ENCODE measurements at places on chromosomes 6 and 20.
A peak's percentile ranks its signal among the peaks of the same experiment; 100 is the strongest.

DNA sequence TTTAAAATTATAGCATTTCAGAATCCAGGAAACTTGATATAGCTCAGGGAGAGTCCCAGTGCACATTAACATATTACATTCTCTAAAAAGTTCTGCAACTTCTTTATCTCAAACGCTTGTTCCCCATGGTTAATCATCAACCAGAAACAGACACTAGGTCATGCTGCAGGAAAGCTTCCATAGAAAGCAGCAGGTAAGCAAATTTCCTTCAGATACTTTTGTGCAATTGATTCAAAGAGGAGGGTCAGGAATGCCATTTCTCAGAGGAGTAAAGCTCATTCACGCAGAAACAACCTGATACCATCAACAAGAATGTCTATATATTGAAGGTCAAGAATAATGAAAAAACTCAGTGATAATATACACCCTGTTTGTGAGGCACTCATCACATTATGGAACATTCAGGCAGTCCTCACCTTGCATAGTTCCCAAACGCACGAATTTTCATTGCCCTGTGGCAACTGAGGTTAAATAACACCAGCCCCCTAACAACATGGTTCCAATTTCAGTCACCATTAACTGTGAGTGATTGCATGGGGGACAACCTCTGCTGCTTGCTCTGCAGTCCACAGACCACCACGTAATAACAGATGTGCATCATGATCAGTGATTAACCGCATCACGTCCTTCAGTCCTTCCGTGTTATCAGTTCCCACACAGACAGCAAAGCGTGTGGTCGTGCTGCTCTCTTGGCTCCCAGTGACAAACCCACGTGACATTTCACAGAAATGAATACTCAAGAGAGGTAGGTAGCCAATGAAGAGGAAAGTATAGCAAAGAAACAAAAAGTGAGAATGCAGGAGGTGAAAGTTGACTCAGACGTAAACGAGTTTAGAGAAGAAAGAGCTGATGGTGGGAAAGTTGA is 95.7 kb downstream of the LY86 start:
- peak; percentile 18 for DNase-seq

GRCh38 chr6:145669627-145670034 is 65.7 kb downstream of the EPM2A start:
- no peak for DNase-seq

DNA sequence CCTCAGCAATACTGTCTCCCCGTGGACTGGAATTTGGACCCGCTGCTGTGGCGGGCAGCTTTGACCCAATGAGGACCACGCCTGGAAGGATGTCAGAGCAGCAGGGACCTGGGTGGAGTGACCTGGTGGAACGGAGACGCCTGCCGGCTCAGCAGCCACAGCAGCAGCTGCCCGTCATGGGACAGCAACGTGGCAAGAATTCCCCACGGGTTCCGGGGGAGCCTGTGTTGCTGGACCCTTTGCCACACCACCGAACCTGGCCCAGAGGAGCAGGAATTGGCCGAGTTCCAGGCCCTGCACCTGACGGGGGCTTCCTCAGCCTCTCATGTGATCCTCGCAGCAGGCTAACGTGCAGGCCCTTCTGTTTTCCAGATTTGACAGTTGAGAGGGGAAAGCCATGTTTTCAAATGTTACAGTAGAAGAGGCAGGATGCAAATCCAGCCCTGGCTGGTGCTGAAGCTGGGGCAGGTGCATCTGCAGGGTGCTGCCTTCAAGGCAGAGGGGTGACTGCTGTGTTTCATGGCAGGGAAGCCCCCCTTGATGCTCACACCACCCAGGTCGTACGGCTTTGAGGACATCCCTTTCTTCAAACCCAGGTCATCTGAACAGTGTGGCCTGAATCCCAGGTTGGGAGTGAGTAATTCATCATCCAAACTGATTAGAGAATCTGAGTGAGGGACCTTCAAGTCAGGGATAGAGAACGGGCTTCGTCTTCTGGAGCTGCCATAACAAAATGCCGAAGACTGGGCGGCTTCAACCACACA is 93.4 kb downstream of the THBS2 start:
- DNase-seq = no peak

DNA sequence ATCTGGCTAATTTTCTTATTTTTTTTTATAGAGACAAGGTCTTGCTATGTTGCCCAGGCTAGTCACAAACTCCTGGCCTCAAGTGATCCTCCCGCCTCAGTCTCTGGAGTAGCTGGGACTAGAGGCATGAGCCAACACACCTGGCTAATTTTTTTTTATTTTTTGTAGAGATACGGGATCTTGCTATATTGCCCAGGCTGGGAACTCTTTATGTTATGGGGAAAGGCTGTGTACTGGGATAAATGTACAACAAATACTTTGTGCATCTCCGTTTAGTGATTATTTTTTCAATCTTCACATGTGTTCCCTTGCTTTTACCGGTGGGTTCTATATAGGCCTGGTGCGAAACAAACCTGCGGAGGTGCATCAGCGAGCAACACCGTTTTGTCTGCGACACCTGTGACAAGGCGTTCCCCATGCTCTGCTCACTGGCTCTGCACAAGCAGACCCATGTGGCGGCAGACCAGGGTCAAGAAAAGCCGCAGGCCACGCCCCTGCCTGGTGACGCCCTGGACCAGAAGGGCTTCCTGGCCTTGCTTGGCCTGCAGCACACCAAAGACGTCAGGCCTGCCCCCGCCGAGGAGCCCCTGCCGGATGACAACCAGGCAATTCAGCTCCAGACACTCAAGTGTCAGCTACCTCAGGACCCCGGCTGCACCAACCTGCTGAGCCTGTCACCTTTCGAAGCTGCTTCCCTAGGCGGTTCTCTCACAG is 84.2 kb downstream of the SSR1 start:
- DNase-seq = no peak

GRCh38 chr20:41615676-41616075 is 2.5 kb downstream of the CHD6 start:
- no peak for DNase-seq

- no peak for DNase-seq
These were observed 83.5 kb downstream of the PRDM13 start for GRCh38 chr6:99689916-99690685.

GRCh38 chr6:80235647-80236046 is 129.2 kb downstream of the BCKDHB start:
- DNase-seq = no peak

DNA sequence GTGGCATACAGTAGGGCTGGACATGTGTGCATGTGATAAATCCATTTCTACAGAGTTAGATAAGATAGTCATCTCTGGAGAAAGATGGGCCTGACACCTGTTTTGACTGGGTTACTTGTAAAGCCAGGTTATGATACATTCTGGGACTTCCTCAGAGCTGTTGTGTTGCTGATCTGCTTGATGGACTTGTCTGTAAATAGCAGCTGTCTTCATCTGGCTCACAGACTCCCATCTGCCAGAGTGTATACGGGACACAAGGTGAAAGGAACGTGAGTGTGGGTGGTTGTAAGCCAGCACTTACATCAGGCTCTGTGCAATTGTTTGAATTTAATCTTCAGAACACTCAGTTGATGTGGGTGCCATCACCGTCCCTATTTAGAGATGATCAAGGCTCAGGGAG is 49.8 kb downstream of the ZDHHC14 start:
- DNase-seq = no peak

DNA sequence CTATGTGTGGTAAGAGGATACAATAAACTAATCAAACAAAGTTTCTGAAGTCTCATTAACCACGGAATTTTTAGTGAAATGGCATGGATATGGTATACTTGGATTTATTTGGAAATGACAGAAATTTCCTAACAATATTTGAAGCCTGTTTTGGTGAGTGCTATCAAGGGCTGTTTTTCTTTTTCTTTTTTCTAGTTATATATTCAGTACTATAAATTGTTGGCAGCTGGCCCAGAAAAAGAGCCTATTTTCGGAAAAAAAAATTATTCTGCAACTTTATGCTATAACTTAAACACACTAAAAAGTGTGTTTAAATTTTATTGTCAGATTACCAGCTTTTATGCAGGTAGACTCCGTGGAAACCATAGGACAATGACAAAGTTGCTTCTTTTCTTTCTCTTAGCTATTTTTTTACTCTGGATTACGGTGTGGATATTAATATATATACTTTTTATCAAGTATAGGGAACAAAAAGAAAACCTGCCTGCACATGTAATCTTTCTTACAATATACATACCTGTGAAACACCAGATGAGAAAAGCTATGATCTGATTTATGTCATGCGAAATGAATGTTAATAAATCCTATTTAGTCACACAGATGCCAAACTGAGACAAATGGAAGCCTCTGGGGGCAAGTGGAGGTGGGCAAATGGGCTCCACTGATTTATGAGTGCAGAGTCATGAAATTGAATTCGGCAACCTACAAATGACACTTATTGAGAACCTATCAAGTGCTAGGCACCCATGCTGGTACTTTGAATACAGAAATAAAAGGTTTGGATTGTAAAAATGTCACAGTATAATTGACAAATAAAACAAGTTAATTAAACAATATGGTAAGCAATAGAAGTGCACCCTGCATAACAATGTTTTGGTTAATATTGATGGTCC is 919.5 kb upstream of the FLRT3 start:
- DNase-seq = no peak

GRCh38 chr6:14957355-14958059 is 288.4 kb upstream of the JARID2 start:
- no peak for DNase-seq

DNA sequence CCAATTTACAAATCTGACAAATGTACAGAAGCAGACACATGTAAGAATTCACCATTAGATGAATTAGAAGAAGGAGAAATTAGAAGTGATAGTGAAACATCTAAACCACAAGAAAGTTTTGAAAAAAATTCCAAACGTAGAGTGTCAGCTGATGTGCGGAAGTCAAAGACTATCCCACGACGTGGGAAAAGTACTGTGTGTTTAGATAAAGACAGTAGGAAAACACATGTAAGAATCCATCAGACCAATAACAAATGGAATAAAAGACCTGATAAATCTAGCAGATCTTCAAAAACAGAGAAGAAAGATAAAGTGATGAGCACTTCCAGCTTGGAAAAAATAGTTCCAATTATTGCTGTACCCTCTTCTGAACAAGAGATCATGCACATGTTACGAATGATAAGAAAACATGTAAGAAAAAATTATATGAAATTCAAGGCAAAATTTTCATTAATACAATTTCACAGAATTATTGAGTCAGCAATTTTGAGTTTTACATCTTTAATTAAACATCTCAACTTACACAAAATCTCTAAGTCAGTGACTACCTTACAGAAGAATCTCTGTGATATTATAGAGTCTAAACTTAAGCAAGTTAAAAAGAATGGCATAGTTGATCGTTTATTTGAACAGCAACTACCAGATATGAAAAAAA is 28.1 kb upstream of the GJA10 start:
- no peak for DNase-seq

- no peak for DNase-seq
These were observed 764.8 kb upstream of the ADGRB3 start for GRCh38 chr6:67870321-67870720.

- DNase-seq = no peak
These were observed 39.3 kb downstream of the ARID1B start for GRCh38 chr6:156816505-156816904.

DNA sequence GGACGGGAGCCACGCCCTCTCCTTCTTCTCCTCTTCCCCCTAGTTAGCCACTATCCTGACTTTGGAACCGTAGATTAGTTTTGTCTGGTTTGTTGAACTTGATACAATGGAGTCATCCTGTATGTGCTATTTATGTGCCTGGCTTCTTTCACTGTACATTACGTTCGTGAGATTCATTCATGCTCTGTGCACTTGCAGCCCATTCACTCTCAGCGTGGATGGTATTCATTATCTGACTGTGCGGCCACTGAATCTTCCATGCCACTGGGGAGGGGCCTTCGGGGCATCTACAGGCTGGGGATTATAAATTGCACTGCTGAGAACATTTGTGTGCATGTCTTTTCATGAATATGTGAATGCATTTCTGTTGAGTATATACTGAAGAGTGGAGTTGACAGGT is 262.5 kb downstream of the CDH26 start:
- DNase-seq = no peak

DNA sequence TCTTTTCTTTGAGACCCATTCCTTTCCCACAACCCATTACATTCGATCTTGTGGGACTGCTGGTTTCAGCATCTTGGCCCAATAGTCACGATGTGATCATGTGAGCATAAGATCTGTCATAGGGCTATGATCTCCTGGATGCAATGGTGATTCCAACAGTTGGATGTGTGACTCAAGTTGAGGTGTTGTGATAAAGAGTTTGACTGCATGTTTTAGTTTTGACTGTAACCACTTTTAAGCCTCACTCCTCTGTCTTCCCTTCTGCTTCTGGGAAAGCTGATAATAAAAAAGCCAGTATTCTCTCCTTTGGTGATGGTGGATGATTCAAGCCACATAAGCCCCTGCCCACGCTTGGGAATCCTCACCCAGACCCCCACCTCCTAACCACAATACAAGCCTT is 117.0 kb upstream of the ASCC3 start:
- no peak for DNase-seq

GRCh38 chr6:63571361-63572043 is 778 bp upstream of the LOC128125822 start:
- DNase-seq = peak; percentile 24

GRCh38 chr6:75735491-75736186 is 13.4 kb upstream of the MYO6 start:
- DNase-seq = no peak

DNA sequence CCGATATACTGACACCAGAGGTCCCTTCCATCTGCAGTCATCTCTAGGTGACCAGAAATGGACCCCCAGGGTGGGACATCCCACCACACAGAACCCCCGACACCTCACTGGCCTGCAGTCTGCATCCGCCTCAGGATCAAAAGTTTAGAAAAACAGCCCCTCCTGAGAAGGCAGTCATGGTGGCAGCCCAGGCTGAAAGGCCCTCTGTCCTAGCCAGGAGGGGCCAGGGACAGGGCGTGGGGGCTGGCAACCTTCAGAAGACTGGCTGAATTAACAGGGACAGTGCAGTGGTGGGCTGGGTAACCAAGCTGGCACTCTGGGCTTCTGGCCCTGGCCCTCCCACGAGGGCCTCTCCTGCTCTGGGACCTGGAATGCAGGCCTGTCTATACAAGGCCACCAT is 34.3 kb upstream of the MDFI start:
- no peak for DNase-seq

DNA sequence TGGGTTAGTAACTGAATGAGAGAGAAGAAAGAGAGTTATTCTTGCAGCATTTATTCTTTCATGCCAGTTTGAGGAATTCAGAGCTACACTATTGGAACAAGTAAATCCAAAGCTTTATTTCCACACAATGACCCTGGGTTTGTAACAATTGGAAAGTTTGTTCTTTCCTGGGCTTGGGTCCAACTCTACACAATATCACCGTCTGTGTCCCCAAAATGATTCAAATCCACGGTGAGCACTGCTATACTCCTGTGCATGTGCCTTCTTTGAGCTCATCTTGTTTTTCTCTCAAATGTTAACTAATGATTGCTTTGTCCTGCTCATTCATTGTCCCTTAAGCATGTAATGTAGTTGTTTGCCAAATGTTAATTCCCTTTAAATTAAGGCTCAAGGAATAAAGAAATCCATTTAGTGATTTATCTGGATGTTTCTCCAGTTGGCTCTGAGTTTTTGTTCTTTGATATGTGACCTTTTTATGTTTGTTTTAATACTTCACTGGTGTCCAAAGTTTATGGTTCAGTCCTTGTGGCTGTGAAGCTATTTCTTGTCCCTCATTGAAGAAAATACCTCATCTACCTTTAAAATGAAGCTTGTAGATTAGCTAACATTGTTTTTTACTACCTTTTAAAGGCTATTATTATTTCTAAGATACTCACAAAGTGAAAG is 20.5 kb upstream of the CRISP3 start:
- DNase-seq = no peak

GRCh38 chr20:31476643-31477215 is 1.6 kb downstream of the REM1 start:
- no peak for DNase-seq

- DNase-seq = no peak
These were observed 99.8 kb upstream of the PLEKHG1 start for GRCh38 chr6:150499882-150500312.
